ENCODE measurements at places on chromosomes 12 and 14.

GRCh38 chr12:109863847-109864712 is 16.3 kb downstream of the GLTP start:
- no peak for DNase-seq

DNA sequence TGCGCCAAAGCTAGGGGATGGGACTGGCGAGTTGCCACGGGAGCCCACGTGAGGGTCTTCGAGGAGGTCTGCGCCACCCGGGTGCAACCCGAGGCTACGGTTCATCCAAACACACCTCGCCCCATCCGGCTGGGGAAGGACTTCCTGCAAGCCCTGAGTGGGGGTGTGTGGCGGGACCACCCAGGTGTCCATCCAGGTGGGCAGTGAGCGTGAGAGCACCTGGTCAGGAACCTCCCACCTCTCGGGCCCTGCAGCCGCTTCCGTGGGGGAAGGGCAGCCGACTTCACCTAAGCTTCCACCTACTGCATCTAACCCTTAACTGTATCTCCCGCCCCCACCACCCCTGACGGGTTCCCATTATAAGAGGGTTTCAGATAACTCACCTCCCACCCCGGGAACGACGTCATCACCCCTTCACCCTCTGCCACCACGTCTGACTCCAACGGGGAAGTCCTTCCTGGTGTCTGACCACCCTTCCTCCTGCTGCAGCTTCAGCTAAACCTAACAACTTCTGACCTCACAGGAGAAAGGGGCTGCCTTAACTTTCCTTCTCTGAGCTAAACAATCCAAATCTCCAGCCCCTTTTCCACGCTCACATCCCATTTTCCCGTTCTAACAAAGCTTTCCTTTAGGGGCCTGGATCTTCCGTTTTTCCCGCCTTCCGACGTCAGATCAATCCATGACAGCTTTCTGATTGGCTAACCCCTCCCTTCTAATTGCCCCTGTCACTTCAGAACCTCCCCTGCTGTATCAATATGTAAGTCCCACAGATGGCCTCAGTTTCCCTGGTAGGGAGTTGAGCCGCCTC is 27.4 kb upstream of the SMUG1 start:
- no peak for DNase-seq

GRCh38 chr12:108299516-108299915 is 39.6 kb downstream of the CMKLR1 start:
- no peak for DNase-seq

- peak; percentile 59 for DNase-seq
Measured at GRCh38 chr14:58571769-58572472, 65.8 kb upstream of the DACT1 start.

DNA sequence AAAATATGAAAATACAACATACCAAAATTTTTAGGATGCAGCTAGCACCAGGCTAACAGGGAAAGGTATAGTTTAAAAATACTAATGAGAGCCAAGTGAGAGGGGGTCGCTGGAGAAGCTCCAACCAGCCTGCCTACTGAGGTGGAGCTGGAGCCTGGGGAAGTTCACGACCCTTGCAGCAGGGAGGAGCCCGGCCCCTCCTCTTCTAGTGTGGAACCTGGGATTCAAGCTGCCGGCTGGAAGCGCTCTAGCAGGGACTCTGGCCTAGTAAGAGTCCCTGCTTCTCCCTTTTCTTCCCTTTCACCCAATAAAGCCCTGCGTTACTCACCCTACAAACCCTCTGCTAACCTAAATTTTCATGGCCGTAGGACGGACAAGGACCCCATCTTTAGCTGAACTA is 5.0 kb upstream of the KCNK13 start:
- no peak for DNase-seq

DNA sequence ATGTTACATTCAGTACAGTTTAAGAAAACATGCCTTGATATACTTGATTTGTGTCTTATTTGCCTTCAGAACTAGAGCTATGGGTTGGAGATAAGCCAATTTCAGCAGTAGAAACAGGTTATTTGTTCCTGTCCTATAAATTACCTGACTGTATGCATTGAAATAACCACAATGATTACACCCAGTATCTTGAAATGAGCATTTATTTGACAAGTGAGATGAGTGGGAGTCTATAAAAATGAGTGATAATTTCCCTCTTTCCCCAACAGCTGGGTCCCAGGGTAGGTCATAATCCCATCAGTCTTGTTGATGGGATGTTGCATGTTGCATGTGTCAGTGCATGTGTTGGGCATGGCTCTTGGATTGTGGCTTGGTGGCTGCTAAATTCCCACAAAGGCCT is 3.7 kb downstream of the TAS2R42 start:
- DNase-seq: no peak

DNA sequence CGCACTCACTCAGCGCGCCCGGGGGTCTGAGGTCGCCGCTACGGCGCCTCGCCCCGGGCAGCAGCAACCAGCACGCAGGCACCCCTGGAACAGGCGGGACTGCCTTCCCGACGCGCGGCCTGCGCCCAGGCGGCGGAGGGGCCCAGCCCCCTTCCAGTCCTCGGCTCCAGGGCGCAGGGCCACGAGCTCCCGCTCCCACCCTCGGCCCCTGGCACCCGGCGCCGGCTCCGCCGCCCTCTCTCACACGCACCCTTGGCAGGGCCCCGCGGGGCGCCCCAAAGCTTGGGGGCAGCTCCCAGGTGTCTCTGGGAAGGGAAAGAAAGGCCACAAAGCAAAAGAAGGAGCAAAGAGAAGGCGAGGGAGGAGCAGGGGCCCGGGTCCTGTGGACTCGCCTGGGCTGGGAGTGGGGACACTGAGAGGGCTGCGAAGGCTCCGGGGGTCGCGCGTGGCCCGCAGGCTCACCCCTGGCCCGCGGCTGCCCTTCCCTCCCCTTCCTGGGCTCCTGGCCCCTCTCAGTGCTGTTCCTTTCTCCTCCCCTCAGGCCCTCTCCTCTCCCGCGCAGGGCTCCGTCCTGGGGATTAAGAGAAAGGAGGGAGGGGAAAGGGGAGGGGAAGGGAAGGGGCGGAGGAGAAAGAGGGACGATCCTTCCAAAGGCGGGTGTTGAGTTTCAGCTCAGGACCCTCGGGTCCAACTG is 907 bp upstream of the EFS start:
- DNase-seq: peak; percentile 24

DNA sequence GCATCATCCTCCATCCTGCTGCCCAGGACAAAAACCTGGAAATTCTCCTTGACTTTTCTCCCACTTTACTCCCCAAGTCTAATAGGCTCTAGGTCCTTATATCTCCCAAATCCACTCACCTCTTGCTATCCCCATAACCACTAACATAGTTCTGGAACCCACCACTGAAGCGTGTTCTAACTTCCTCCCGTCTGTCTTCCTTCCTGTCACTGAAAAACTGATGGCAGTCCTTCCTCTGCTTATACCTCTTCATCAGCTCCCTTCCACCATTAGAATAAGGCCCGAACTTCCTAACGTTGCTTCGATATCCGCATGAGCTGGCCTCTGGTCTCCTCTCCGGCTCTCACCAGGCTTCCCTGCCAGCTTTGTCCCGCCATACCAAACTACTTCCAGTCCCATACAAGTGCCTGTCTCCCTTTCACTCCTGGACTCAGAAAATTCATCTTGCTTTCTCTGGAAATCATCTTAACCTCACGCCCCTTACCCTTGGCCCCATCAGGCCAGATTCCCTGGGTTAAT is 63.0 kb upstream of the BCL2L14 start:
- DNase-seq: no peak

DNA sequence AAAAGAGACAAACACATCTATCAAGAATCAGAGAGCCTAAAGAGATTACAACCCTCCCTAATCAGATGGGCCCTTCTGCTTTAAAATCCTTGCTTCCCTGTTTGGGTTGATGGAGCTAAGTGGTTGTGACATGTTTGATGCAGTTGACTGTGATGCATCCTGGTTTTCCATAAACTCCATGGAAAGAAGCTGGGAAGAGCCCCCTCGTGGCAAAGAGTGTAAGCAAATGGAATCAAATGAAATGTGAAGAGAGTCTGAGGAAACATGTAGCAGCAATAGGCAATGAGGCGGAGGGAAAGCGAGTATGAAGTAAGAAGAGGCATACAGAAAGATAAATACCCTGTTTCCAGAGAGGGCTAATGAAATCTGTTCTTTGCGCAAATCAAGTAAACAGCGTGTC is 70.4 kb upstream of the SLCO1C1 start:
- DNase-seq: no peak

- no peak for DNase-seq
Measured at GRCh38 chr14:101469382-101470247, 91.7 kb upstream of the DIO3 start.
